ENCODE measurements at places on chromosomes 16 and 17. TPM values are rescaled to one million over a fixed set of nuclear protein-coding genes. Genes with fewer than 3 reads are reported as not detected.

GRCh38 chr16:19227643-19228042 lies 57.9 kb upstream of the CLEC19A start:
- DNase-seq: no peak

GRCh38 chr17:31517524-31517923 lies 126.0 kb downstream of the RAB11FIP4 start:
- no peak for DNase-seq

DNA sequence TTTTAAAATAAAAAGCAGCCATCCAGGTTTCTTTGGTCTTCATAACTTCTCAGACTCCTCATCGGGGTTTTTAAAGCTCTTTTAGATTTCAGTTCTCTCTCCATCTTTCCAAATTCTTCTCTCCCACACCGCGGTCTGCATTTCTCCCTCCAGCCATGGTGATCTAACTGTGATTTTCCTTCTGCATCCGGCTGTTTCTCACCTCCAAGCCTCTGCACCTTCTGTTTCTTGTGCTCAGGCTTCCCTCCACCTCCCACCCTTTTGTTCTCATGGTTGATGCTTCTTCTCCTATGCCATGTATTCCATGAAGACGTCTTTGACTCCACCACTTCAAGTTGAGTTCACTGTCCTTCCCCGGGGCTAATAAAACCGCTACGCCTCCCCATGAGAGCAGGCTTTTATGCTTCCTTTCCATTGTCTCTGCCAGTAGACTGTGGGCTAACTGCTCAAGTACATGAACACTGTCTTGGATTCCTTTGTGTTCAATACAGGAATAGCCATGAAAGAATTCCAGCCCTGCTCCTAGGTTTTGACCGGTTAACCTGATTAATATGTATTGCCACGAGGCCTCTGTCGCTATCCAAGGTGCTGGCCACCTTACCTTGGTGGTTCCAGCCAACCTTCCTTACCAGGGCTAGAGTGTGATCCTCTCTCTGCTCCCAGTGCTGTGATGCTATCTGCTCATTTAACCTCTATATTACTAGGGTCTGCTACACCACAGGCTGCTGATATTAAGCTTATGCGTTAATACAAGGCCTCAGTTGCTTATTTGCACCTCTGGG lies 625.1 kb downstream of the HS3ST4 start:
- no peak for DNase-seq

DNA sequence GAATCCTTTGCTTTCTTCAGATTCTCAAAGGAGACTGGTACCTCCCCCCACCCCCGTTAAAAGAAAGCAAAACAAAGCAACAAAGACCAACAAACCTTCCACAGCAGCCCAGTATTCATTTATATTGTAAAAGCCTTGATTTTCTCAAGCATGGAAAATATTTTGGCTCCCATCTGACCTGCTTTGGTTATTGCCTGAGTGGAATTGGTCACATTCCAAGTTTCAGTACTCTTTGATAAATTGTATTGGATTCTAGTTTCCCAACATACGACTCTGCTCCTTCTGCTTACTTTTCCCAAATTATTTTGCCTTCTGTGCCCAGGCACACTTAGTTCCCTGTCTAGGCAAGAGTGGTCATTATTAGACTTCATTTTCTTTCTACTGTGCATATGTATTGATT lies 1.3 kb downstream of the ABCC11 start:
- no peak for DNase-seq

DNA sequence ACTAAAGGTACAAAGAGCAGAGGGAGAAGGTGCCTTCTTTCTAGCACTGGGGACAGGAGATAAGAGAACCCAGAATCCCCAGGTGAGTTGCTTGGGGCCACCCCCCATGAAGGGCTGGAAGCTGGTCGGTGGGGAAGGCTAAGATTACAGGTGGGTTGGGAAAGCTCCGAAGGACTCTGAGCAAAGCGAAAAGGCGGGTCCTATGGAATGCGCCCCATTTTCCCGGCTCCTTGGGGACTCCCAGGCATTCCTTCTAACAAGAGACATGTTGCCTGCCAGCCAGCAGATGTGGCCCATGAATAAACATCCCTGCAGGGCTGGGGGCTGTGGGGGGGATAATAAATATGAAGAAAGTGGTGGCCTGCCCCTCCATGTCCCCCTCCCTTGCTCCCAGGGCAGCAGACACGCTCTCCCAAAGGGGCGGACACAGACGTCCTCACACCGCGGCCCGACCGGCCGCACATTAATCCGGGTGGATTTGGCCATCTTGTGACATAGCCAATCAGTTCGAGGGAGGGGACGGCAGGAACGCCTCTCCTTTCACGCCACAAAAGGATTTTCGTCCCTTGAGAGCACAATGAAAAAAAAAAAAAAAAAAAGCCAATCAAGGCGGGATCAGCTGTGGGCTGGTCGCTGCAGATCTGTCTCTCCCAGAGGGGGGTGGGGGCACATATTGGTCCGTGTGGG lies 98.5 kb downstream of the SOX9 start:
- DNase-seq: no peak

DNA sequence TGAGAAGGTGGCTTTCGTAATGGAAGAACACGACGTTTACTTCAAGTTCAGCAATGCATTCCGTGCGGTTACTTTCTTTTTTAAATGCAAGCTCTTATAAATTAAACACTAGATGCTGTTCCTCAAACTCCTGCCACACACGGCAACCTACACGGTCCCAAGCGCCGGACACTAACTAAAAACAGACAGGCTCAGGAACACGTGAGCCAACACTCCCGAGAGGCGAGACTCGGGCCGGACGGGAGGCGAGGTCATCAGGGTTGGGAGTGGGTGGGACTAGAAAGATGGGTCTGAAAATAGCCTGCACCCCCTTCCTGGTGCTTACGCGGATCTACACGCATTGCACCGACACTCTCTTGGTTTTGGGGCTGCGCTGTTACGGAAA lies 6.4 kb downstream of the CLCN7 start:
- no peak for DNase-seq

GRCh38 chr17:65023791-65024190 lies 32.7 kb downstream of the GNA13 start:
- no peak for DNase-seq

GRCh38 chr17:48892940-48893645 lies 506 bp downstream of the ATP5MC1 start:
- DNase-seq: no peak

- no peak for DNase-seq
Measured at GRCh38 chr17:77846531-77847085, 111.9 kb upstream of the TNRC6C start.

DNA sequence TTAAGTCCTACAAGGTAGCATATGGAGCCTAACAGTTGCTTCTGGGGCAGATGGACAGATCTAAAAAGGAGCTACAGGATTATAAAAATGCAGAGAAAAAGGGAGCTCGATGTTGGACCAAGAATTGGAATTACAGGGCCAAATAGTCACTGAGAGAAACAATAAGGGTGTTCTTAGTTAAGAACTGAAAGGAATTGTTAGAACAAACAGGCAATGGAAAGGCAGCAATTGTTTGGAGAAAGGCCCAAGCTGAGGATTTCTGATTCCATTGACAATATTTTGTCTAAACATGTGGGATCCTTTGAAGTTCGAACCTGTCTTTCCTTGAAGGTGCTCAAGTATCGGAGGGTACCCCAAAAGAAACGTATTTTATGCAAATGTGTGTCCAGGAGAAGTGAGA lies 513.6 kb upstream of the CDH8 start:
- DNase-seq: no peak

GRCh38 chr16:29760567-29761279 lies 14.9 kb upstream of the C16orf54 start:
- no peak for DNase-seq

DNA sequence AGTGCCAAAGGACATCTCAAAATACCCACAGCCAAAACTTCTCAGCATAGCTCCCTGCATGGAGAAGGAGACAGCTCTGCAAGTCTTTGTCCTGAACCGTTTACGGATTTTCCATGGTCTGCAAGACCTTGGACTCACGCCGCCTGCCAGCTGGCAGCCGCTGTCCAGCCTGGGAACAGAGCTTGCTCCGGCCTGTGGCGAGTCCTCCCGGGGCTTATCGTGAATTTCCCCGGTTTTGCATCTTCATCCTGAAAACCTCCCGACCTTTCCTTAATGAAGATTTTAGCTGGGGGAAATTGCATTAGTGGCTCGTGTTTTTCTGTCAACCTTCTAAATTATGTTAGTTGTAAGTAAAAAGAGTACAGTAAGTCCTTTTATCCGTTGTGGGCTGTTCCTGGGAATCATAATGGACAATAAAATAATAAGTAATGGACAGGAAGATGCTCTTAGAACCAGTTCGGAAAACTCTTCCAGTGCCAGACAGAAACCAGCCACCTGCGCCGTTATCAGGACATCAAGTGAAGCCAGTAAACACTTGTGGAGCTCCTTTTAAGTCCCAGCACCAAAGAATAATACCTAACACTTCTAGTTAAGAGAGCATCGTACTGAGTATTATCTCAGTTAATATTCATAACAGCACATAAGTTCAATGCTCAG lies 112.4 kb upstream of the NOL11 start:
- DNase-seq: peak; percentile 59

DNA sequence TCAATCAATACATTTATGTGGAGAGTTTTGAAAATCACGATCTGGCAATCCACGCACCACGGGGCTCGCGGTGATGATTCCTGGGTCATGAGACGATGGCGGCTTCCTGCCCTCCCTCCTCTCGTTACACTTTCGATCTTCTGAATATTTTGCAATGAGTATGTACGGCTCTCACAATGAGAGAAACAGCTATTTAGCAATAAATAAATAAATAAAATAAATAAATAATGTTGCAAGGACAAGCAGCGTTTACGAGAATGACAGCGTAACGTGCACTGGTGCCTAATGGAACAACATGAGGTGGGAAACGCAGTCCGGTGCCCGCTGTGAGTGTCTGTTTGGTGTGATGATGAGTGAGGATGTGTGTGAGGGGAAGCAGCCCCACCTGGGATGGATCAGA lies 46.7 kb upstream of the JPH3 start:
- no peak for DNase-seq

DNA sequence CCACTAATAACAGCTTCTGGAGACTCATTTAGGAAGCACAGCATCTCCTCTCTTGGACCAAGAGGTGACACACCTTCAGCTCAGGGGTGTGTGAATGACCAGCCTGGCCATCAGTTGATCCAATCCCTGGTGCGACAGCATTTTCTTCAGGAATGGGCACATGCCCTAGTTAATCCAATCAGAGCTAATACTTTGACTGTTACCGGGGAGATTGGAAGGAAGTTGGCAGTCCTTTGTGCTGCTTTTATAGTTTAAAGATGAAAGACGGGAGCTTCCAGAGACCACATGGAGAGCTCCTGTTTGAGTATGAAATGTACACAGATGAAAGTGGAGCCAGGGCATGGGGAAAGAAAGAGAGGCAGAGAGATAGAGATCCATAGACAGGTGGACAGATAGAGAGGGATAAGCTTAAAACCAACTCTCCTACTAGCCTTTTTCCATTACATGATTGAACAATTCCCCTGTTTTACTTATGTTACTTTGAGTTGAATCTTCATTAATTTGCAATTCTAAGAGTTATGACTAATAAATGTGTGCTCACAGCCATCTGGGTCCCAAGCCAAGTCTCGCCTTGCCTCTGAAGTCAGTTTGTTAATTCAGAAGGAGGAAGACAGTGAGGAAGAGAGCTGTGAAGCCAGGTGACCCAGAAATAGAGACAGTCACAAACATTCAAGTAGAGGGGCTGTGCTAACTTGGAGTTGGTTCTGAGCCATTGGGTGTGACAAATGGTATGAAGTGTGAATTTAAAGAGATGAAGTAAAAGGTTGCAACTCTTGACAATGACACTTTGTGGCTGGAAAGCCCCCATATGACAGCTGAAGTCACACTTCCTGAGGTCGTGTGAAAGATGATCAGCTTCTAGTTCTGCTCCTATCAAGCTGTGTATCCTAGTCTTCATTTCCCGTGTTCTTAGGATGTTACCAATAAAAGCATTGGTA lies 120.0 kb upstream of the GOT2 start:
- DNase-seq: no peak

DNA sequence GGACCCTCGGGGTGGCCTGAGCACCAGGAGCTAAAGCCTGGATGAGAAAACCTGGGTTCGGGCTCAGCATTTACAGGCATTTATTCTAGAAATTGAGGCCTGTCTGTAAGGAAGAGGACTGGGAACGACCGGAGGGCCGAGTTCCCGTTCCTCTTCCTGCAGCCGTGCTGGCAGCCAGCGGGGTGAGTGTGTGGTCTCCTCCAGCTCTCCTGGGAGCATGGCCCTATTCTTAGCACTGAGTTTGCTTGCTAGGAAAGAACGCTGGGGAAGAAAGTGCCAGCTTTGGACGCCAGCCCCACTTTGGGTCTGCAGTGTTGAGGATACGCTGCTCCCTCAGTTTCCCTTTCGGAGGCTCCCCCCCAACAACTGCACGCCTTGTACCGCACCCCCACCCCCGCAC lies 49.6 kb downstream of the MGAT5B start:
- DNase-seq: no peak

- DNase-seq: no peak
Measured at GRCh38 chr17:73895157-73895556, 250.9 kb upstream of the SDK2 start.

DNA sequence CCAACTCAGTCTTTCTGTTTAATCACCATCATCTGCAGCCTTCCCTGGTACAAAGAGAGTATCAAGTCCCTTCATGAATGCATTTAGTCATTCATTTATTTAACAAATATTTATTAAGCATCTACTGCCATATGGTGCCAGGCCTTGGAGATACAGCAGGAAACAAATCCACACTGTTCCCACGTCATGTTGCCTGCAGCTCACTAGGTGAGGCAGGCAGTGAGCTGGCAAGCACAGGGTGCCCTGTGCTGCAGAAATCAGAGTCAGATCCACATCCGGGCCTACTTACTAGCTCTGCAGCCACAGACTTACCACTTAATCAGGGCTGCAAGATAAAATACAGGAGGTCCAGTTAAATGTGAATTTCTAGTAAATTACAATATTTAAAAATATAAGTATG lies 38.5 kb upstream of the CES5A start:
- no peak for DNase-seq

DNA sequence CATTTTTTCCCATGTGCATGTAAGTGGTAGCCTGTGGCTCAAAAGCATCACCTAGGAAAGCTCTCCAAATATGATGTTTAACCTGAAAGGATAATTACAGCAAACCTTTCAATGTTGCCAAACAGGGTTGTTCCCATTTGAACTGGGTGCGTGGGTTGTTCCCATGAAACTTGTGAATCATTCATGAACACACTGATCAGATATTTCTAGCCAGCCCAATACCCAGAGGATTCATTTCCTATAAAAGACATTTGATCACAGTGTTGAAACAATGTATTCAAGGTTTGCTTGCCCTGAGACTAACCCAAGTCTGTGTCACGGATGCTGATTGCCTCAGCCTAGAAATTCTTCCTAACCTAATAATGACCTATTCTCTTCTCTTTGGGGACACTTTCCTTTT lies 12.9 kb downstream of the KRT39 start:
- DNase-seq: no peak

Gene SLFN11
- 12.3 TPM for total RNA-seq

Gene DUSP3
- total RNA-seq: 127 TPM

Gene VAT1L
- total RNA-seq: 12.2 TPM

Gene RSKR
- 9.0 TPM for total RNA-seq

Gene CTRL
- total RNA-seq: 1.1 TPM

Gene CDH3
- 0.81 TPM for total RNA-seq

Gene CDRT15
- total RNA-seq: not detected

Gene PYDC1
- total RNA-seq: not detected

Gene C16orf46
- 1.2 TPM for total RNA-seq

Gene TMC5
- 46.8 TPM for total RNA-seq
